ENCODE measurements at places on chromosomes 6 and 20. TPM values are rescaled to one million over a fixed set of nuclear protein-coding genes. Genes with fewer than 3 reads are reported as not detected.
A peak's percentile ranks its signal among the peaks of the same experiment; 100 is the strongest.

DNA sequence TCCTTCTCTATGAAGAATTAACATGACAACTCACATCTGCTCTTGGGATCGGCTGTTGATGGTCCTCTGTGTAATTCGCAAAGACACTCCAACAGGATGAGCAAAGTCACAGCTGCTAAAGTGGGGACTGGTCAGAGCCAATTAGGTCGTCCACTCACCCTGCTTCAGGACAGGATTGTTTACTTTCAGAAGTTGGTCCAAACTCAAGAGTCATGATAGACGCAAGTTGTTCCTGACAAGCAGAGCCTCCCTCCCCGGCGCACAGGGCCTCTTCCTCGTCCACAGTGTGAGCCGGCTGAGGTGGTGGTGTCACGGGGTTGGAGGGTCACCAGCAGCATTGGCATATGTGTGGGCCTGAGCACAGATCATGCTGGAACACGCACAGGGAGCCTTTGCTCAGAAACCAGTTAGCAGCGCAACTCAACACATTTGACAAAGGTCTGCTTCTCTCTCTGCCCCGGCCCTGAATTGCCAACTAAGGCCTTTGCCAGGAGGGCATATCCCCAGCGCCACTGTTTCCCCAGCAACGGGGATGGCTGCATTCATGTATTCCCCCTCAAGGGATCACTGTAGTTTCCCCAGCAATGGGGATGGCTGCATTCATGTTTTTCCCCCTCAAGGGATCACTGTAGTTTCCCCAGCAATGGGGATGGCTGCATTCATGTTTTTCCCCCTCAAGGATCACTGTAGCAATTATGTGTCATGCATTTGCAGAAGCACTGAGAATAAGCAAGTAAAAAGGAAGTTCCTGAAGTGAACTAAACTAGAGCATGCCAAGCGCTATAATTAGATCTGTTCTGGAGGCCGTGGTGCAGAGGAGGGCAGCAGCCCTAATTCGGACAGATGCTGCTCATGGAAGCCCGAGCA is 111.7 kb downstream of the THBS2 start:
- DNase-seq = peak; percentile 83

DNA sequence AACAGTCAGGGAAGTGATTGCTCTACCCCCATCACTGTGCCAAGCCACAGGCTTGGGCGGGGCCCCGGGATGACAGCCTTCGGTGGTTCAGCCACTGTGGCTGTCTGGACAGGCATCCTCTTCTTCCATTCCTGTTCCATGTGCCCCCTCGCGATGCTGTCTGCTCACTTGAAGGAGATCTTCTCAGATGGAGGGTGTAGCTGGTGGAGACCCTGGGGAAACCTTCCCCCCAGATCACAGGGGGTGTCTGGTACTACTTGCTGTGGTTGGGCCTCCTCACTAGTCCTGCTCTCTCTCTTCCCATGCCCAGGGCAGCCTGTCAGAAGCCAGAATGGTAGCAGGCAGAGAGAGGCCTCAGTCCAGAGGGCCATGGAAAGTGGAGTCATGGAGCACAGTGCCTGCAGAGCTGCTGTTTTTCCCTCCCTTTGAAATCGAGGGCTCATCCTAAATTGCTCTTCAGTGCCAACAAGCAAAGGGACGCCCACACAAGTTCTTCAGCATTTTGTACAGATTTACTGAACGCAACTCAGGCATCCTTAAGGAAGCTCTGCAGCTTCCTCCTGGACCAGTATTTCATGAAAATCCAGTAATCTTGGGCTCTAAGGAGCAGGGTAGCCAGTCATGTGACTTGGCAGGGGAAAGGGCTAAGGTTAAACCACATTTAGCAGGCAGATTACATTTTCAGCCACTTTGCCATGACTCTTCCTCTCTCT is 326.6 kb downstream of the ZFAND3 start:
- no peak for DNase-seq

DNA sequence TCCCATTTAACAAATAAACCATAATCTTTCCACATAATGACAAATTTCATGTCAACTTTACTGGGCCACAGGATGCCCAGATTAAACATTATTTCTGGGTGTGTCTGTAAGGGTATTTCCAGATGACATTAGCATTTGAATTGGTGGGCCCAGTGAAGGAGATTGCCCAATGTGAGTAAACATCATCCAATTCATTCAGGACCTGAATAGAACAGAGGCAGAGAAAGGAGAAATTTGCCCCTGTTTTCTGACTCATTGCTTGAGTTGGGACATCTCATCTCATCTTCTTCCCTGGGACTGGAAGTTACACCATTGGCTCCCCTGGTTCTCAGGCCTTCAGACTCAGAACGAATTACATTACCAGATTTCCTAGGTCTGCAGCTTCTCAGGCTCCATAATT is 142.9 kb downstream of the TPBG start:
- no peak for DNase-seq

- no peak for DNase-seq
These were observed 80.7 kb upstream of the MRAP2 start for GRCh38 chr6:83952830-83953229.

- DNase-seq = no peak
These were observed 155.0 kb upstream of the JARID2 start for GRCh38 chr6:15090745-15091384.

DNA sequence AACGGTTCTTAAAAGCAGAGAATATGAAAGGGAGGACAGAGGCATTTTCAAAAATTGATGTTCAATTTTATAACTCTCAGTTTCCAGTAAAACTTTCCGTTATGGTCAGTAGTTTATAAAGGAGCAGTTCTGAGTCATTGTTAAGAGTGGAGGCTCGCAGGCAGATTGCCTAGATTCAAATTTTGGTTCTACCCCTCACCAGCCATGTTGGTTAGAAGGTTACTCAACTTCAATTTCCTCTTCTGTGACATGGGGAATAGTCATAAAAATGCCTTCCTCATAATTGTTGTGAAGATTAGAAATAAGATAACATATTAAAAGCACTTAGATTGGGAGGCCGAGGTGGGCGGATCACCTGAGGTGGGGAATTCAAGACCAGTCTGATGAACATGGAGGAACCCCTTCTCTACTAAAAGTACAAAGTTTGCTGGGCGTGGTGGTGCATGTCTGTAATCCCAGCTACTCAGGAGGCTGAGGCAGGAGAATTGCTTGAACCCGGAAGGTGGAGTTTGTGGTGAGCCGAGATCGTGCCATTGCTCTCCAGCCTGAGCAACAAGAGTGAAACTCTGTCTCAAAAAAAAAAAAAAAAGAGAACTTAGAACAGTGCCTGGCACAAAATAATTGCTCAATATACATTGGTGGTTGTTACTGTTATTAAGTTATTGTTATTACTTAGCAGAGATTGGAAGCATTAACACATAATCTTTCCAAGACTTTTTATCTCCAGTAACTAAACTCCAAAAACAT is 348.9 kb downstream of the NRN1 start:
- DNase-seq = no peak

DNA sequence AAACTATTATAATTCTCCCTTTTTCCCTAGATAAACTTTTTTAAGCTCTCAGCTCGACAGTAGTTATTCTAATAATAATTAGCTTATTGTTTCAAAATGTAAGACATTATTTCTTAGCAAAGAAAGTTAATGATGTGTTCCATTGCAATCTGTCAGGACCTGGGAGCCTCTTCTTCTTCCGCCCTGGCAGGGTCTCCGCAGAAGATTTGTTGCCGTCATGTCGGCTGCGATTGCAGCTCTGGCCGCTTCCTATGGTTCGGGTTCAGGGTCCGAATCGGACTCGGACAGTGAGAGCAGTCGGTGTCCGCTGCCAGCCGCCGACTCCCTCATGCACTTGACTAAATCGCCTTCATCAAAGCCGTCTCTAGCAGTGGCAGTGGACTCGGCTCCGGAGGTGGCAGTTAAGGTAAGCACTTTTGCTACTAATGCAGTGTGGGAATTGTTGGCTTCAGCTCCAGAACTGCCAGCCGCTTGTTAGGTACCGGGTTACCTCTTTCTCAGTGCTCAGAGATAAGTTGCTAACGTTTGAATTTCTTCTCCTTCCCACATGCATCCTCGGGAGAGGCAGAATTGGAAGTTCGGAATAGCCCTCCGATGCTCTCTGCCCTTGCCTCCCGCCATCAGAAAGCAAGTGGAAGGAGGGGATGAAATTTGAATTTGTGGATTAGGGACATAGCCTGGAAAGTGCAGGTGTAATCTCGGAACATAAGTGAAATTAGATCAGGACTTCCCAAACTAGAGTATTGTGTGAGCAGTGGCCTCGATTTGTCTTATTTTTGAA is at the start of gene CDC40:
Gene CDC40 (plus strand): TSS at position 200 of the 781 bp plus-strand sequence. CDS start 18 bp downstream, at position 218.
- DNase-seq = peak; percentile 74

GRCh38 chr6:46914279-46914810 is 7.4 kb downstream of the ADGRF5 start:
- DNase-seq = no peak

GRCh38 chr20:19690462-19690861 is 67.6 kb upstream of the RIN2 start:
- DNase-seq = no peak

DNA sequence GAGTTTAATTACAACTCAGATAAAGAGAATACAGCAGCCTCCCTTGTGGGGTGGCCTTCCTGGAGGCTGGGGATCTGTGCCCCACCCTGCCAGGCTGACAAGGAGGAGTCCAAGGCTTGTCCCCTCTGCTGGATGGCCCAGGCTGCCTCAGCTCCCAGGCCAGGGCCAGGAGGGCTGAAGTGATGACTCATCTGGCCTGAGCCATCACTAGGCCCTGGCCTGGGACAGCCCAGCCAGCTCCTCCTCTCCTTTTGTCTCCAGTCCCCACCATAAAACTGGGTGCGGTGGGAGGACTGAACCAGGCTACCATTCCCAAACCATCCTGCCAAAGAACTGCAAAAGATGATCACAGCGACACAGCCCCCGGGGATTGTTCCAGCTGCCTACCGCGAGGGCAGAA is 15.0 kb downstream of the GRM4 start:
- DNase-seq = no peak

GRCh38 chr6:72552938-72553337 is 68.9 kb upstream of the KCNQ5 start:
- DNase-seq = no peak

DNA sequence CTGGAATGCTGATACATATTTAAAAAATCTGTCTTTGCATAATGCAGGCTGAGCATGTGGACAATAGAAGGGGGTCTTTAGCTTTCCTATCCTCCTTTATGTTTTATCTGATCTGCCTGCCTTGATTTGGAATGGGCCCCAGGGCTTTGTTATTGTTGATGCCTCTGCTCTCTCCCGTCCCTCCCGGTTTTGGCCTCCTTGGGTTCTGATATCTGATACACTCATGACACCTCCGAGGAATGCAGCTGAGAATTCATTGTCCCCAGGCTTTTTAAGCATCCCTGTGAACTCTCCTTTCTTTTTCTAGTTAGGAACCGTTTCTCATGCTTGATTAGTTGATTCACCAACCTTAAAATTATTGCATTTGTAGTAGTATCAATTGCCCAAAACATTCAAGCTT is 185.5 kb upstream of the RALGAPA2 start:
- DNase-seq = no peak

GRCh38 chr6:160387916-160388643 is 39.9 kb downstream of the SLC22A3 start:
- DNase-seq = no peak

DNA sequence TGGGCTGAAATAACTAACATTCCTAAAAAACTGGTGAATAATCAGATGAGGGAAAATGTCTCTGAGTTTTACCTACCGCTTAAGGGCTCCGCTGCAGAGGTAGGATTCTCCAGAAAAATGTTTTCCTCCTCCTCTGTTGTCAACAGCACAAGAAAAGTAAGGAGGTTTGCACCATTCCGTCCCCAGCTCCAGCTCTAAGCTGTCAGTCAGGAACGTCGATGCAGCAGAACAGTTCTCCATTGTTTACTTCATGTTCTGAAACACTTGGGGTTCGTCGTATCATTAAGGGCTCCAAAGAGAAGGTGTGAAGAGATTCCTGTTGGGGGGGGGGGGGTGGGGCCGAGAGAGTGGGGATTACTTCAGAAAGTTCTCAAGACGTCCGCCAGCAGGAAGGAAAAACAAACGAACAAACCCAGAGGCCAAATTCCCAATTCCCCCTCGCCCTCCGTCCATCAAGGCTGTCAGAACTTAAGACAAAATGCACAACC is 734 bp downstream of the MMS22L start:
- DNase-seq = no peak

Gene TSPO2
- not detected for total RNA-seq

Gene SLC29A1
- total RNA-seq = 181 TPM

Gene TPD52L1
- 43.5 TPM for total RNA-seq

Gene POM121L2
- total RNA-seq = not detected

Gene STK4
- total RNA-seq = 8.9 TPM

Gene FKBP1A
- total RNA-seq = 112 TPM

Gene ECI2
- 151 TPM for total RNA-seq

Gene HCRTR2
- not detected for total RNA-seq

Gene RBM24
- 187 TPM for total RNA-seq

Gene WFDC10B
- not detected for total RNA-seq

Gene NHLRC1
- 1.2 TPM for total RNA-seq

Gene MLN
- total RNA-seq = not detected
